Activated CD4-positive, alpha-beta memory T cell treated with anti-CD3 and anti-CD28 coated beads, Interleukin-2, amount 10 ng/mL, durations not matched to agents 7 days and 5 days (primary cell): ENCODE measurements at places on chromosomes 4 and X. TPM values are rescaled to one million over a fixed set of nuclear protein-coding genes. Genes with fewer than 3 reads are reported as not detected.

Gene PFKFB1
- 0.60 TPM for total RNA-seq

Gene UGT2A3
- total RNA-seq, result not detected

Gene N4BP2
- 22.5 TPM for total RNA-seq

Gene DKK2
- total RNA-seq, result not detected

Gene IL2
- 2.1 TPM for total RNA-seq

Gene RNF175
- total RNA-seq, result not detected

Gene CXCL8
- 13.2 TPM for total RNA-seq

Gene LUZP4
- total RNA-seq, result not detected

Gene TIMM17B
- 55.2 TPM for total RNA-seq

Gene TMEM150C
- not detected for total RNA-seq
